ENCODE measurements at places on chromosomes 5 and 9. TPM values are rescaled to one million over a fixed set of nuclear protein-coding genes. Genes with fewer than 3 reads are reported as not detected.

- no peak for DNase-seq
These were observed 595.0 kb downstream of the CDH12 start for GRCh38 chr5:22258139-22258538.

- DNase-seq, result peak; percentile 73
These were observed 2.5 kb downstream of the KDM3B start for GRCh38 chr5:138354926-138355378.

DNA sequence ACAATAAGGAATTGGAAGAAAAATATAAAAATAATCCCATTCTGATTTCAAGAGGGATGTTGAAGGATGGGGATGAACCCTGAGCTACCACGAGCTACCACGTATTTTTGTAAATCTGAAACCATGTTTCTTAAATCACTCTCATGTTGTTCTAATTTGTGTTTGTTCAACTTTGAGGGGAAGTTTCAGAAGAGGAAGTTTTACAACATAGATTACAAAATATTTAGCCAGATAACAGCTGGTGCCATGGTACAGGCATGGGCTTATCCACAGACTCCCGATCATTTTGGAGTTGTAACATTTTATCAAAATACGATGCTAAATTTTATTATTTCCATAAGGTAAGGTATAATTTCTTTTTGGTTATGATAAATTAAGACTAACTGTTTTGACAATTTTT is 15.2 kb downstream of the CCDC125 start:
- no peak for DNase-seq

DNA sequence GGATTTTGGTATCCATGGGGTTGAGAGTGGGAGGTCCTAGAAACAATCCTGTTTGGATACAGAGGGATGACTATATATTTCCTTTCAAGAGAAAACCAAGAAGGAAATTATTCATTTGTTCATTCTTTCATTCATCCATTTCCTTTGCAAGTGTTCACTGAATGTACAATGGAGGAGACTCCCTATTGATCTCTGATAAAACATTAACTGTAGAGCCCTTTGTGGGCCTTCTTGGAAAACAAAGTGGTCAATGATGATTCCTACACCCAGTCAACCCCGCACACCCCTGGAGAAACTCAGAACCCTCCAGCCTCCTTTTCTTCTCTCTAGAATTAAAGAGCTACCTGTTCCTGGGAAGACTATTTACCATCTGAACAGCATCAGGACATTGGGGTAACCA is 247.3 kb downstream of the AUH start:
- DNase-seq, result no peak

- DNase-seq, result peak; percentile 33
These were observed at the start of gene RETREG1 for GRCh38 chr5:16616536-16617273. Gene RETREG1, minus strand, starts transcription at chr5:16616997. Its CDS starts 26 bp downstream, at chr5:16616971.

- no peak for DNase-seq
These were observed 47.0 kb downstream of the SLC44A1 start for GRCh38 chr9:105291422-105291859.

The CCNO gene
- total RNA-seq, result 2.3 TPM

DNA sequence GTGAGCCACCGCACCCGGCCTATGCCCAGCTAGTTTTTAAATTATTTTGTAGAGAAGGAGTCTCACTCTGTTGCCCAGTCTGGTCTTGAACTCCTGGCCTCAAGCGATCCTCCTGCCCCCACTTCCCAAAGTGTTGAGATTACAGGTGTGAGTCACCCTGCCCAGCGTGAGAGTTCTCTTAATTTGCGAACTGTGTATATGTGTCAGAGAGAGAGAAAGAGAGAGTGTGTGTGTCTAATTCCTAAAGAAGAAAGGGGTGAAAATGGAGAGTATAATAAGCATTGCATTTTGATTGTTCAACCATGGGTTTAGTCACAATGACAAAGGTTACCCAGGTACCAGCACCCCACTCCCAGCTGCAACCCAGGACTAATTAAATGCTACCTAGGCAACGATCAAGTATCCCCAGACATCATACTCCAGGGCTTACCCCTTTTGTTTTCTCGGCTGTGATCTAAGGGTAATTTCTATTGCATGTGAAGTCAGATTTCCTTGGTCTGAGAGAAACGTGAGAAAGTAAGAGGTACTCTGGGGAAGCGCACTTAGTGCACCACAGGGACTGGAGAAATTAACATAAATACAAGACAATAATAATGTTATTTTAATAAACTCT is 16.6 kb downstream of the MAP1B start:
- no peak for DNase-seq

The SHLD3 gene
- total RNA-seq, result 4.3 TPM

DNA sequence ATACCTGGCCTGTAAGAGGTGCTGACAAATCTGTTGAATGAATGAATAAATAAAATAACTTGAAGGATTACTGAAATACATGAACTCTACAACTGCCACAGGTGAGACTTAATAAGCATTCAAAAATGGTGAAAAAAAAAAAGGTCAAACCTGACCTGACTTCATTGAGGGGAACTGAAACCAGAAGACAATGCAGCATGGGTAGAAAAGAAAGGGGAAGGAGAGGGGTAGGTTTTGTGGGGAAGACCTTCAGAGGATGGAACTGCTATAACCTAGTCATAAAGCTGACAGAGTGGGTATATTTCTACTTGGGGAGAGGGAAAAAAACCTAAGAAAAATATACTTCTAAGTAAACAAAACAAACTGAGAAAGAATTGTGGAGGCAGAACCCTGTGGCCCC is 56.6 kb downstream of the RASEF start:
- peak; percentile 30 for DNase-seq

DNA sequence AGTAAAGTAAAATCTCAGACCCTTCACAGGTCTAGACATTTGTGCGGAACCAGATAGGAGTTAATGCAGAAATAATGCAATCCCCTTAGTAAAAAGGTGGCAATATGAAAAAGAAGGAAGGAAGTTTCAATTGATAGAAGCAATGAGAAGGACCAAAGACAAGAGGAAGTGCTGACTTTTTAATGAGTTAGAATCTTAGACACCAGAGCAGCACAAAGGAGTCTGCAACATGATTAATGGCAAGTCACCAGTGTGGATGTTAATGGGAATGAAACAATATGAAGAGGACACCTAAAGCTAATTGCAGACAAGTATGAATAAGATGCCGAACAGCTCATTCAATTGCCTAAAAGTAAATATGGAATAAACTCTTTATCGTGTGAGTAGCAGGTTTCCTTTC is 50.9 kb downstream of the MEGF9 start:
- no peak for DNase-seq

- DNase-seq, result no peak
These were observed 268.7 kb downstream of the IRX2 start for GRCh38 chr5:2482778-2483177.

GRCh38 chr5:73129143-73129542 is 8.8 kb downstream of the TMEM171 start:
- DNase-seq, result no peak

DNA sequence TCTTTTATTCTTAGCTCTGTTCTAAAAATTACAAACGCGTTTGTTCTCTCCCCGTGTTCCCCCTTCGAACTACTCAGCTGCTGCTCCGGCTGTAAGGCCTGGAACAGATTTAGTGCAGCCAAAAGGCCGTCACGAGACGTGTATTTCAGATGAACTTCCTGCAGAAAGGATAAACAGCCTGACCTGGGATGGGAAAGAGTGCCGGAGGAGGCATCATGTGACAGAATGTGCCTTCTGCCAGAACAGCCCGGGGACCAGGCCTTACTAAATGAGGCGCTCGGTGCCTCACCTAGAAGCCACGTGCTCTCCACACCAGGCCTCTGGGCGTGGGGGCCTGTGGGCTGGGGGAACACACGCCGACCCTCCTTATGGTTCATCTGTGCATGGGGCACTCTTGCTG is 94.7 kb downstream of the PPARGC1B start:
- DNase-seq, result no peak

The EIF4E1B gene
- 2.4 TPM for total RNA-seq

DNA sequence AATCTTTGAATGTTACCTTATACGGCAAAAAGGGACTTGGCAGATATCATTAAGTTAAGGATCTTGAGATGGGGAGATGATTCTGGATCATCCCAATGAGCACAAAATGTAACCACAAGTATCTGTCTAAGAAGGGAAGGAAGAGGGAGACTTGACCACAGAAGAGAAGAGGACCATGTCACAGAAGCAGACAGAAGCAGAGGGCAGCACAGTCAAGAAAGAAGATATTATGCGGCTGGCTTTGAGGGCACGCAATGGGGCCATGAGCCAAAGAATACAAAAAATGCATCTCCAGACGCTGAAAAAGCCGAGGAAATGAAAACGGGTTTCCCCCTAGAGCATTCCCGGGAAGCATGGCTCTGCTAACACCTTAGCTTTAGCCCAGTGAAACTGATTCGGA is 225.3 kb downstream of the NR2F1-AS1 start:
- no peak for DNase-seq

All from OCI-LY7 (cell line).